Cerebellar nuclear complex (tissue), 1 donor: ENCODE measurements at places on chromosomes 2 and 18.

- no peak for DNase-seq
Observed at GRCh38 chr2:75173740-75174139, 25.6 kb downstream of the TACR1 start.

GRCh38 chr18:44123743-44124142, 556.9 kb upstream of the SETBP1 start:
- no peak for DNase-seq

GRCh38 chr18:57649556-57650500, 28.2 kb upstream of the NARS1 start:
- no peak for DNase-seq

DNA sequence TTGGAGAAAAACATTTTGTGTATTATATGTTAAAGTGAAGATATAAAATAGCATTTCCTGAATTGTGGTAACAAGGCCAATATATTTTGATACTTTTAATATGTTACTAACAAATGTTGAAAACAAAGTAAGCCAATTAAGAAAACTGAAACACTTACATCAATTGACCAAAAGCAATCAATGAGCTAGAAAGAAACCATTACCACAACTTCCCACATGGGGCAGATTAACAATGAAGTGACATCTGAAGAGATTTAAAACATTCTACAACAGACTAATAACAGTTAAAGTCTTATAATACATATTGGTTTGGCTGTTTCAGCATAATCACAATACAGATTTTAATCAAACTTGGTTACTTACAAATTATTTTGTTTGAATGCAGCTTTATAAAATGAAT, 282.4 kb upstream of the NETO1 start:
- no peak for DNase-seq

- no peak for DNase-seq
Observed at GRCh38 chr18:54957996-54958395, 1.3 kb downstream of the CCDC68 start.
